ENCODE measurements at places on chromosomes 13 and 19.

DNA sequence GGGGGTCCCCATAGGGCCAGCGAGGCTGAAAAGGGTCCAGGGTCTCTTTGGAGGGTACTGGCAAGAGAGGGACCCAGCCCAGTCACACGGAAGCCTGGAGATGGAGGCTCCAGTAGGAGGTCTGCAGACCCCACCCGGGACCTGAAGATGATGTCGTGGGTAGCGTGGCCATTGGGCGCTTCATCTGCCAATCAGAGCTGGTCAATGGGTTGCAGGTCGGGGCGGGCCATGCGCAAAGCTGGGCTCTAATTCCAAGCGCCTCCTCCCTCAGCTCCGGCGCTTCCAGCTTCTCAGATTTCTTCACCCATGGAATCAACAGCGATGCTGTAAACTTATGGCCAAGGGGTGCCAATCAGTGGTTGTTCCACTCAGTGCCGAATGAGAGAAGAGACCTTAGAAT, 10.9 kb downstream of the SIGLEC12 start:
- DNase-seq, result no peak

DNA sequence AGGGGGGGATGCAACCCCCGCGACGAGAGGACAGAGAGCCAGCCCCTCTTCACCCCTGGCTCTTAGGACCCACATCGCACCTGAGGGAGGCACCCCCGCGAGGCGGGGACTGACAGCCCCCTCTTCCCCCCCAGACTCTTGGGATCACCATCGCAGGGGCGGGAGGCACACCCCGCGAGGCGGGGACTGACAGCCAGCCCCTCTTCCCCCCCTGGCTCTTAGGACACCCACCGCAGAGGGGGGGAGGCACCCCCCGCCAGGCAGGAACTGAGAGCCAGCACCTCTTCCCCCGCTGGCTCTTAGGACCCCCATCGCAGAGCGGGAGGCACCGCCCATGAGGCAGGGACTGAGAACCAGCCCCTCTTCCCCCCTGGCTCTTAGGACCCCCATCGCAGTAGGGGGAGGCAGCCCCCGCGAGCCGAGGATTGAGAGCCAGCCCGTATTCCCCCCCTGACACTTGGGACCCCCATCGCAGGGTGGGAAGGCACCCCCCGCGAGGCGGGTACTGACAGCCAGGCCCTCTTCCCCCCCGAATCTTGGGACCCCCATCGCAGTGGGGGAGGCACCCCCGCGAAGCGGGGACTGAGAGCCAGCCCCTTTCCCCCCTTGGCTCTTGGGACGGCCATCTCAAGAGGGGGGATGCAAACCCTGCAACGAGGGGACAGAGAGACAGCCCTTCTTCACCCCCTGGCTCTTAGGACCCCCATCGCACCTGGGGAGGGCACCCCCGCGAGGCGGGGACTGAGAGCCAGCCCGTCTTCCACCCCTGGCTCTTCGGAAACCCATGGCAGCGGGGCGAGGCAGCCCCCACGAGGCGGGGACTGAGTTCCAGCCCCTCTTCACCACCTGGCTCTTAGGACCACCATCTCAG, 2425.1 kb upstream of the PCDH20 start:
- no peak for DNase-seq

- no peak for DNase-seq
Measured at GRCh38 chr13:28618230-28618994, 40.5 kb upstream of the POMP start.

DNA sequence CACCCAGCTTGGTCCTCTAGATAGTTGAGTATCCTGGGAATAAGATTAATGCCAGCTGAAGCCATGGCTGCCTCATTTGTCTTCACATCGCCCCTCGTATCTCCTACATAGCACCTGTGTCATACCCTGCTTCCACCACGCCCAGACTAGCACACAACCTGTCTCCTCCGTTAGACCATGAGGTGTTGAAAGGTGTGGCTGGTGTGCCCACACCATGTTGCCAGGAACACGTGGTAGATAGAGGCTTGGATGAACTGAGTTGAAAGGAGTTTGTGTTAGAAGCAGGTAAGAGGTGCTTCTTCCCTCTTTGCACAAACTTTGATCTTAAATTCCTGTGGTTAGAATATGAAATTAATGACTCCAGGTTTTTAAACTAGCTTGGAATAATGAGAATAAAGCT, 40.1 kb downstream of the RGCC start:
- DNase-seq, result no peak

DNA sequence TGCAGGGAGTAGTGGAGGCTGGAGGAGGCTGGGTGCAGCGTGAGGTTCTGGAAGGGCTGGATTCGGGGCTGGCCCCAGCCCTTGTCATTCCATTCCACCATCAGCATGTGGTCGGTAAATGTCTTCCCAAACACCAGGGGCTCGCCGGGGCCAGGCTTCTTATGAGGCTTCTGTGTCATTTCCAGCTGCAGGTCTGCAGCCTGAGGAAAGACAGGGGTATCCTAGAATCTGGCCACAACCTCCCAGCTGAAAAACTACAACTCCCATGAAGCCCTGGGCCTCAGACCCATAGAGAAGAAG, 4.4 kb downstream of the BCAT2 start:
- no peak for DNase-seq

DNA sequence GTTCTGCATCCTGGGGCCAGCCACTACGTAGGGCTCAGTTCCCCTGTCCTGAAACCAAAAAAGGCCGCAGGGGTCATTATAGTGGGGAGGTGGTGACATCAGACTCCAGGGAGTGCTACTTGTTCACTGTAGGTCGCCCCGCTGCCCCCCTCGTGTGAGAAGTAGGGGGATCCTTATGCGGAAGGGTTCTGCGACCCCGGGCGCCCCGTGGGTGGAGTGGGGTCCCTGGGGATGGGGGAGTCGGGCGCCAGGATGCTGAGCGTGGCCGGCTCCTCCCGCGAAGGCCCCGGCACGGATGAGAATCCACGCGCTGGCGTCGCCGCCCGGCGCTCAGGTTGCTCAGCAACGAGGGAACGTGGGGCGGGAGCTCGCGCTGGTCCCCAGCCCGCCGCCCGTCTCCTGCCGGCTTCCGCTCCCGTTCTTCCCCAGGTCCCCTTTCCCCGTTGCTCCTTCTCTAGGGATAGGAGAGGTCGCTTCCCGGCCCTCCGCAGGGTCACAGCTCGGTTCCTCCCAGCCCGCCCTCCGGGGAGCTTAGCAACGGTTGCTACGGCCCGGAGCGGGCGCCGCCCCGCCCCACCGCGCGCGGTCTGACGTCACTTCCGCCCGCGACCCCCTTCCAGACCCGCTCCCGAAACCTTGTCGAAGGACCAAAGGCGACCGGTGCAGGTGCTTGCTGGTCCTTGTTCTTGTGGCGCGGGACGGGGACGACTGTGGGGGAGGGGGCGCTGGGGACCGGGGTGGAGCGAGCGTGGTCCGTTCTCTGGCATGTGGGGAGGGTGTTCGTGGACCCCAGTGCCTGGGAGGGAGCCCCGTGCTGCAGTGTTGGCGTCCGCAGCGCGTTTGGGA, at the start of gene NAT14:
NAT14 (plus strand) TSS at position 596 of the 846 bp plus-strand sequence. CDS start 521 bp downstream, outside the sequence.
- peak; percentile 42 for DNase-seq

All from activated T-cell treated with anti-CD3 and anti-CD28 coated beads for 4 hours (primary cell).